ENCODE measurements at places on chromosomes 11 and 22.

GRCh38 chr11:19455731-19456130 lies 215.0 kb upstream of the E2F8 start:
- DNase-seq, result no peak

DNA sequence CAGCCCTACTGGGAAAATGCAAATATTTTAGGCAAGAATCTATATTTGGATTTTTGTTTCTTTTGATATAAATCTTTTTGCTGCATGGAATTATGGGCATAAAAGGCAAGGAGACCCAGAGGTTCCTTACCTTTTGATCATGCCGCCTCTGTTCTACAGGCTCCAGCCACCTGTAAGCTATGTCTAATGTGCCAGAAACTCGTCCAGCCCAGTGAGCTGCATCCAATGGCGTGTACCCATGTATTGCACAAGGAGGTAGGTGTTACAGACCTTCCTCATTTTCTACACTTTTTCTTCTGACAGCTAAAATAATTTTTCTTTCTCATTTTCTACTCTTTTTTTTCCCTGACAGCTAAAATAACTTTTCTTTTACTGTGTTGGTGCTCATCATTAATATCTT lies 8.2 kb upstream of the BACE1-AS start:
- no peak for DNase-seq

DNA sequence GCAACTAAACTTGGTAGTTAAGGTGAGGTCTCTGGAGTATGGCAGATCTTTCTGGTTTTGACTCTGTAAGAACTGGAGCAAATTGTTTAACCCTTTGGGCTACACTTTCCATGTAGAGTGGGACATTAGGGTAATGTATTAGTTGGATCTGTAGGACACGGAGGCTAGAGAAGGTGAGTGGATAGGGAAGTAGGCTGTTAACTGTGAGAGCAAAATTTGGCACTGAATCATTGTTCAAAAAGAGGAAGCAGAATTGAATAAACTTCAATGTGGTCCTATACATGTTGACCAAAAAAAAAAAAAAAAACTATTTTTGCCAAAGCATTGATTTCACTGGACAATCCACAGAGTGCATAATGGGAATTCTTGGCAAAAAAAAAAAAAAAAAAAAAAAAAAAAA lies 370.2 kb upstream of the CHORDC1 start:
- DNase-seq, result no peak

- no peak for DNase-seq
These were observed 311.3 kb downstream of the C11orf87 start for GRCh38 chr11:109733245-109733644.

Data from activated T-cell treated with anti-CD3 and anti-CD28 coated beads for 1 hour (primary cell).